GM20000 (cell line): ENCODE measurements at places on chromosomes 13 and 19.

GRCh38 chr13:44243198-44243857 is 130.3 kb upstream of the SERP2 start:
- peak; percentile 44 for DNase-seq

DNA sequence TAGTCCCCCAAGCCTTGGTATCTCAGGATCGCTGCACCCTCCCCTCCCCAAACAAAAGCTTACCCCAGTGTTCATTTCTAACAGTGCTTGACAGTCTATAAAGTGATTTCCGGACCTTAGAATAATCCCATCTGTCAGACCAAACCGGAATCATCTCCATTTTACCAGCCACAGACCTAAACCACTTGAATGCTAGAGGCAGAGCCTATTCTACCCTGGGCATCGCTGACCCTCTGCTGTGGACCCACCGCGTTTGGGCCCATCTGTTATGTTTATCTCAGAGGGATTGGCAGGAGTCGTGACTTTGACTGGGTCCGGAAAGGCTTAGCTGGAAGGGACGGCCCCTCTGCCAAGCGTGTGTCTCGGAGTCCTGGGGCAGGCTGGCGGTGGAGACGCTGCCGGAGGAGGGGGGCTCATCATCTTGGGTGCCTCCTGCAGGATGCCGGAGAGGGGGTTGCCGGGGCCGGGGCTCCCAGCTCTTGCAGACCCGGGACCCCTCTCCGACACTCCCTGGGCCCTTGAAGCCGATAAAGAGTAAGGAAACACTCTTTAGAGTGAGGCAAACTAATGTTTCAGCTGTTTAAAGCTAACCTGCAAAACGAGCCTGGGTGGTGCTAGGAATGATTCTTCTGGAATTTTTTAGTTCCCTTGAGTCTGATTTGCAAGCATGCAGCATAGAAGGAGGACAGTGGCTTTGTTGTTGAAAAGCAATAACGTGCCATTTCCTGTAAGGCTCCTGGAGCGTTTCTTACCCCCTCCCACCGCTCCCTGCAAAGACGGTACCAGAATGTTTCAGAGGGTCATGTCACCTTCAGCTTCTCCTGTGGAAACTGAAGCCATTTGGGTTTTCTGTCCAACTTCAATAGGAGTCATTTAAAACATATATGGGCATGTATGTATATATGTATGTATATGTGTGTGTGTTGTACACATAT is 1.3 kb downstream of the SLC25A42 start:
- DNase-seq = peak; percentile 46

GRCh38 chr19:34325181-34325580 is 39.8 kb upstream of the GPI start:
- DNase-seq = no peak

DNA sequence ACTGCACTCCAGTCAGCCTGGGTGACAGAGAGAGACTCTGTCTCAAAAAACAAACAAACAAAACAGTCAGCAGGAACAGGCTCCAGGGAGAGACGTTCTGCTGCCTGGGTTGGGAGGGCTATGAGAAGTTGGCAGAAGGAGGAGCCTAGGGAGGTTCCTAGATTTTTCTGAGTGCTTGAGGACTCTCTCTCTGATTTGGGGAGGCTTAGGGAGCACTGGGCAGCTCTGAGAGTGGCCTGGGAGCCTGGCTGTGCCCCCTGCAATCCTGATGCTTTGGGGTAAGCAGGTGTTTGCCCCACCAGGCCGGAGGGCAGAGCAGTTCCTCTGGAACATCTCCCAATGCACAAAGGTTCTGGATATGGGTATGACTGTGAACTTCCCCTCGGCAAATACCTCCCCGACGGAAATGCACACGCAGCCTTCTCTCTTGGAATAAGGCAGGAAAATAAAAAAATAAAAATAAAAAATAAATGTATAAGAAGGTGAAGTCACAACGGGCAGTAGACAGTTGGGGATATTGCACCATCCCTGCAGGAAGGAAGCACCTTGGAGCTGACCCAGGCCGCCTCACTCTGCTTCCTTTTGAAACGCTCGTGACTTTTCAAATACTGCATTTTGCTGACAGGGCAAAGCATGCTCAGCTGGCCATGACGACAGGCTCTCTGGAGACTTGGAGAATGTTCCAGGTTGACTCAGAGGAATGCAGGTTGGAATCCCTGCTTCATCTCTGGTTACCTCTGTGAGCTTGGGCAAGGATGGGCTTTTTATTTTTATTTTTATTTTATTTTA is 26.5 kb upstream of the HOMER3 start:
- no peak for DNase-seq
